ENCODE measurements at places on chromosomes 13 and 19.

GRCh38 chr19:11199517-11199916 is 2.2 kb upstream of the KANK2 start:
- DNase-seq: no peak

DNA sequence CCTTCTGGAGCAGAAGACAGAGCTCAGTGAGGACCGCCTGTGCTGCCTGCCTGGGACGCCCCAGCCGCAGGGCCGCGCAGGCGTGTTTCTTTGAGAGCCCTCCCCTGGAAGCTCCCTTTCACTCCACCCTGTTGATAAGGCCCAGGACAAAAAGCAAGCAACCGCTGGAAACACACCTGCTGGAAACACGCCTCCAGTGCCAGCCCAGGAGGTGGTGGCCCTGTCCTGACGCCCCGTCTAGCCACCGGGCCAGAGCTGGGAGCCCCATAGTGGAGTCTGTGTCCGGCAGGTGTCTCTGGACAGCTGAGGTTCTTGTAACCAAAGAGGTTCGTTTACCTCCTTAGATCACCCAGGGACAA is 173.8 kb downstream of the KATNAL1 start:
- DNase-seq: no peak

GRCh38 chr13:113551081-113552000 is 33.2 kb upstream of the TFDP1 start:
- no peak for DNase-seq

GRCh38 chr13:108968566-108968965 is 339.2 kb downstream of the MYO16 start:
- DNase-seq: no peak

- no peak for DNase-seq
Observed at GRCh38 chr19:4389064-4389375, 11.3 kb downstream of the SH3GL1 start.

GRCh38 chr13:44399074-44399473 is 25.4 kb downstream of the SERP2 start:
- no peak for DNase-seq

GRCh38 chr13:108200781-108201398 is 14.4 kb downstream of the LIG4 start:
- DNase-seq: no peak

DNA sequence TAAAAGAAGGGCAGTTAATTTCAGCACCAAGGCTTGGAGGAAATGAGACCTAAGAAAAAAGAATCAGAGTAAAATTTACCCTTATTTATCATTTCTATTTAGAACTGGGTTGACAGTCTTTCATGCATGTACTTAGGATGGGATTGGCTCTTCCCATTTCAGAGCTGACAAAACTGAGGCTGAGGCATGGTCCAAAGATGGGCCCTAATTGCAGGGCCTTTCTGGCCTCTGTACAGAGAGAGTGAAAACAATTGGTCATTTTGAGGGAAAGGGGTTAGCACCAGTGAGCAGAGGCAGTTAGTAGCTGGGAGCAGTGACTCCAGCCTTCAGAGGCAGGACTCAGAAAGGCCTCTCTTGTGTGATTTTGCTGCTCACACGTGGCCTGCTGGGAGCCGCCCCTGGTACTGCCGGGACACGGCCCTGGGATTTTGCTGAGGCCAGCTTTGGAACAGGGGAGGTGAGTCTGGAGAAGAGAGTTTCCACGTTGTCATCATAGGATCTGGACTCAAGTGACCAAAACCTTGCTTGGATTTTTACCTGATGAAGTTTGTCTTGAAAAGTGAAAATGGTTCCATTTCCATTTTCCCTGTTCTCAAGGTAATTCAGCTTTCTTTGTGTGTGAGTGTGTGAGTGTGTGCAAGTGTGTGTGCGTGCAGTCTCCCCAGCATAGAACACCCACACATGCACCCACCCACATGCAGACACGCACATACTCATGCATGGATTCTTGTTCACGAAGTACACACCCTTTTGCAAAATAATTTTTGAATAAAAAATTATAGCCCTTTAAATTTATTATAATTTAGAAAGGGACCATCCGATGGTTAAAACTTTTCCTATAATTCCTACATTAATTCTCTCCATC is at the start of gene ZNF536:
TSS of gene ZNF536 (plus strand) at position 425 of the 865 bp plus-strand sequence. CDS start 71,179 bp downstream, outside the sequence.
- DNase-seq: no peak

GRCh38 chr19:4089400-4089908 is 22.8 kb upstream of the ZBTB7A start:
- DNase-seq: peak; percentile 81
